Spinal cord (tissue), 10 donors: ENCODE measurements at places on chromosomes 2 and 18.

DNA sequence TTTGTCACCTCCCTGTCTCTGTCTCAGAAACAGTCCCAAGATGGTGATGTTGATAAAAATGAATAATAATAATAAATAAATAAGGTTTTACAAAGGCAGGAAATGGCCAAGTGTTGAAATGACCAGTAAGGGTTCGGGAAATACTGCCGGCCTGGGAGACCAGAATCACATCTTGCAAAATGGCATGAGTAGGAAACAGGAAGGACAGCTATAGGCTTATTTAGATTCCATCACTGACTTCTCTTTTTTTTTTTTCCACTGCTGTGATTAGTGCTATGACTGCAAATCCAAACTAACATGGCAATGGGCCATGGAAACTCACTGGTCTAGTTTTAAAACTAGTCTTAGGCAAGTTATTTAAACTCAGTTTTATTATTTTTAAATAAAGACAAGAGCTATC, 60.6 kb downstream of the SCN1A start:
- DNase-seq, result no peak

- no peak for DNase-seq
These were observed 154.1 kb downstream of the SMAD7 start for GRCh38 chr18:48796491-48797205.

DNA sequence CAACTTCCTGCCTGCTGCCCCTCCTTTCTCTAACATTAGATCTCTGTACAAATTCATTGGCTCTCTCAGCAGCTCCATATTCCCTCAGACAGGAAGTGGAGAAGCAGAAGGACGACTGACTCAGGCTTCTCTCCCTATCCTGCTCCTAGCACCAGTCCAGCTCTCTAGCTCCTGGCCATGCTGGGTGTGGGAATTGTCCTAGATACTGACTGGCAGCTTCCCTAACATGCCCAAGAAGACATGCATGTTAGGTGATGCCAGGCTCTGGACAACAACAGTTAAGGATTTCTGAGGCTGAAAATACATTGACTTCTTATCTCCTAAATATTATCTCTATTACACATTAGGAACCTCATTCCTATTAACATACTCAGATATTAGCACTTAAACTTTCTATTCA, 292.9 kb downstream of the IKZF2 start:
- no peak for DNase-seq

DNA sequence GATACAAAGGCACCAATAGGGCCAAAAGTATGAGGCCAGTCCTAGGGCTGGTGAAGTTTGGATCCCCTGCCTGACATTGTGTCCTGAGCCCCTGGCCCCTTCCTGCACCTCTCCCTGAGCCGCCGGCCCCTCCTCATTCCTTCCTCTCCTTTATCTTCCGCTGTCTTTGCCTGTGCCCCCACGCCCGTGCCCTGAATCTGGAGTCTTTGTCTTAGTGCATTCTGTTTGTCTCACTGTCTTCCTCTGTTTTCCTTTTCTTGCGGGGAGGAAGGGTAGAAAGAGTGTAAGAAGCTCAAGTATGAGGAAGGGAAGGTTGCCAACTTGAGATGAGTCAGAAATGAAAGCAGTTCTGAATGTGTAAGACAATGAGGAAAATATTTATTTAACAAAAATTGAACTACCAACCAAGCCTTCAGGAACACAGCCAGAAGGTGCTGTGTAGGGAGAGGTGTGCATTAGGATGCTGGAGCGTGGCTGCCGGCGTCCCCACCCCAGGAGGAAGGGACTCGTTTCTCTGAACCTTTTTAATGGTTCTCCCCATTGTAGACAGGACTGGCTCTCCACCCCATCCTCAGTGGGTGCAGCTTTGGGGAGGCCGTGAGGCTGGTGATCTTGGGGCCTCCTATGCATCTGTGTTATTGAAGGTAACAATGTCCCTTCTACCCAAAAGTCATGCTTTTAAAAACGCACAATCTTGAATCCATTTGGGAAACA, 133.1 kb downstream of the NEDD4L start:
- DNase-seq, result no peak

DNA sequence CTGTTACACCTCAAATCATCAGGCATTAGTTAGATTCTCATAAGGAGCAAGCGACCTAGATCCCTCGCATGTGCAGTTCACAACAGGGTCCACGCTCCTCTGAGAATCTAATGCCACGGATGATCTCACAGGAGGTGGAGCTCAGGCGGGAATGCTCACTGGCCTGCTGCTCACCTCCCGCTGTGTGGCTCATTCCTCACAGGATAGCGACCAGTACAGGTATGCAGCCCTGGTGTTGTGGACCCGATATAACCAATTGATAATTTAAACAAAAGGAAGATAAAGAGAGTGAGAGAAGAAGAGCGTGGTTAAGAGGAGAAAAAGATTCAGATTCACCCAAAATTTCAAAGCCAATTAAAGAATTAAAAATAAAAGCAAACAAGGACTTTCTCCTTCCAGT, 20.8 kb downstream of the TLK1 start:
- no peak for DNase-seq

- no peak for DNase-seq
These were observed 142.8 kb downstream of the ACTR3 start for GRCh38 chr2:114032705-114033104.

- DNase-seq, result no peak
These were observed 5.9 kb downstream of the ZNF532 start for GRCh38 chr18:58870621-58871020.

- no peak for DNase-seq
These were observed 482.0 kb downstream of the ZNF516 start for GRCh38 chr18:76013057-76013456.

DNA sequence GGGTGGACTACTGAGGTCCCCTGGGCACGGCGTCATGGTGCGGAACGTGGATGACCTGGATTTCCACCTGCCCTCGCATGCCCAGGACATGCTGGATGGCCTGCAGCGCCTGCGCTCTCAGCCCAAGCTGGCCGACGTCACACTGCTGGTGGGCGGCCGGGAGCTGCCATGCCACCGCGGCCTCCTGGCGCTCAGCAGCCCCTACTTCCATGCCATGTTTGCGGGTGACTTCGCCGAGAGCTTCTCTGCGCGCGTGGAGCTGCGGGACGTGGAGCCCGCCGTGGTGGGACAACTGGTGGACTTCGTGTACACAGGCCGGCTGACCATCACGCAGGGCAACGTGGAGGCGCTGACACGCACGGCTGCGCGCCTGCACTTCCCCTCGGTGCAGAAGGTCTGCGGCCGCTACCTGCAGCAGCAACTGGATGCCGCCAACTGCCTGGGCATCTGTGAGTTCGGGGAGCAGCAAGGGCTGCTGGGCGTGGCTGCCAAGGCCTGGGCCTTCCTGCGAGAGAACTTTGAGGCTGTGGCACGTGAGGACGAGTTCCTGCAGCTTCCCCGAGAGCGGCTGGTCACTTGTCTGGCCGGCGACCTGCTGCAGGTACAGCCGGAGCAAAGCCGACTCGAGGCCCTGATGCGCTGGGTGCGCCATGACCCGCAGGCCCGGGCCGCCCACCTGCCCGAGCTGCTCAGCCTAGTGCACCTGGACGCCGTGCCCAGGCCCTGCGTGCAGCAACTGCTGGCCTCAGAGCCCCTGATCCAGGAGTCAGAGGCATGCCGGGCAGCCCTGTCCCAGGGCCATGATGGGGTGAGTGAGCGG, 2.5 kb downstream of the KLHL30 start:
- no peak for DNase-seq

- DNase-seq, result no peak
These were observed 20.8 kb upstream of the TMEM17 start for GRCh38 chr2:62526531-62527381.

- no peak for DNase-seq
These were observed at the start of gene MCFD2 for GRCh38 chr2:46915281-46915810. Gene MCFD2, minus strand, starts transcription at chr2:46915806. Its CDS starts 6,635 bp downstream, at chr2:46909171.
